ENCODE measurements at places on chromosomes 3 and 15.
A peak's percentile ranks its signal among the peaks of the same experiment; 100 is the strongest.

GRCh38 chr15:51672155-51672687 is 9.1 kb upstream of the SCG3 start:
- DNase-seq, result no peak

DNA sequence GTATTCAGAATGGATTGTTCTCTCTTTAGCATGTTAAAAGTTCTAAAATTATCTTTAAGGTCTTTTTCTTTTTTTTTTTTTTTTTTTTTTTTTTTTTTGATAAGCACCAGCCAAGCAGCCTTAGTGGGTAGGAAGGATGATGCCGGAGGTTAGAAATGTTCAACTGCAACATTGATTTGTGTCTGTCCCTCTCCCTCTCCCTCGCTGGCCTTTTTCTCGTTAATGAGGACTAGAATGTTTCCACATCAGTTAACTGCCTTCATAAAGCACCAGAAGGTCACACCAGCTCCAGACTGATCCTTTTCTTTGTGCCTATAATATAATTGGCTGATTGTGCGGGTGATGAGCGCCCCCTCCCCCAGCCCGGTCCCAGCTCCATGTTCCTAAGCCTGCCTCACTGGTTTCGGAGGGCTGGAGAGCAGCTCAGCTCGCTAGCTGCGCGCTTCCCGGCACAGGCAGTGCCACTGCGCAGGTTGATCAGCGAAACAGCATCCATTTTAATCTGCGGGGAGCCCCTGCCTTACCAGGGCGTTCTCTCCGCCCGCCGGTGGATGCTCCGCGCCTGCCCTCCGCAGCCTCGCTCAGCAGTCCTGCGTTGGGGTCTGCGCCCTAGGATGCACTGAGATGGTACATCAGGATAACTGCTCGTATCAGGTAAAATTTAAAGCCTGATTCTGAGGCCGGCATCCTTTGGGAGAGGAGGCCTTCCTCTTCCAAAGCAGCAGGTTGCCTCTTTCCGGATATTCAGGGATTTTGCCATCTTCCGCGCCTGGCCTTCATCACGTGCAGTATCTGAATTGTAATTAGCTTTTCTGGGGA is 148.9 kb upstream of the IL12A start:
- DNase-seq, result peak; percentile 34

DNA sequence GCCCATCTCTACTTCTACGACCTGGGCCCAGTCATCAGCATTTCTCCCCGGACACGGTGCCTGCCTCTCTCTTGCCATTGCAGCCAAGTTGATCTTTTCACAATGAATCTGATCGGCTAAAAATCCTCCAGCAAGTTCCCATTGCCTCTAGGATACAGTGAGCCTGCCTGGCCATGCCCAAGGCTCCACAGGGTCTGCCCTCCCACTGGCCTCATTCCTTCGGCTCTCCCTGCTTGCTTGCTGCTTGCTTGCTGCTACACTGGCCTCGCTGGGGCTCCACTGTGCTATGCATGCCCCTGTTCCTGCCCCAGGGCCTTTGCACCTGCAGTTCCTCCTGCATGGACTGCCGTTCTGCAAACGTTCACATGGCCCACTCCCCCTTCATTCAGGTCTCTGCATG is 2.0 kb downstream of the ABTB1 start:
- DNase-seq, result no peak

GRCh38 chr3:192079098-192079497 is 618.1 kb downstream of the PYDC2 start:
- DNase-seq, result no peak

All from GM13976 (cell line).